ENCODE measurements at places on chromosomes 6 and 20.
A peak's percentile ranks its signal among the peaks of the same experiment; 100 is the strongest.

- DNase-seq, result no peak
Measured at GRCh38 chr6:68502946-68503345, 132.1 kb upstream of the ADGRB3 start.

DNA sequence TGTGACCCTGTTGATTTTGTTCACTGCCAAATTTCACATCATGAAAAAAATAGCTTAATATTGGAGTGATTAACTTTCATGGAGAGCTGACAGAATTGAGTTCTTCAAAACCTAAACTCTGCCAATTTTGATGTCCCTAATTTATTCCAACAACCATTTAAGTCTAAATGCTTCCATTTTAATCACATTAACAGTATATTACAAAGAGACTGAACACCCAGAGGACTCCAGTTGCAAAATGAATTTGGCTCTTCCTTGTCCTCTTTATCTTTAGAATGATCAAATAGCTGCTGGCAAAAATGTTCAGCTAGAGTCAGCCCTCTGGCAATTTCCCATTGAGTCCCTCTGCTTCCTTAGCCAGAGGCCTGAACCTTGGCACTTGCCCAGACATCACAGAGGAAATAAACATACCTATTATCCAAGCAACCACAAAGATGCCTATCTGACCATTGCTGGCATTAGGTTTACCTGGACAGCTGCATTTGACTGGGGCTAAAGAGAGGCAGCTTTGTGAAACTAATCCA lies 299.0 kb upstream of the STXBP5 start:
- no peak for DNase-seq

- DNase-seq, result no peak
Measured at GRCh38 chr6:93226822-93227221, 192.5 kb downstream of the EPHA7 start.

DNA sequence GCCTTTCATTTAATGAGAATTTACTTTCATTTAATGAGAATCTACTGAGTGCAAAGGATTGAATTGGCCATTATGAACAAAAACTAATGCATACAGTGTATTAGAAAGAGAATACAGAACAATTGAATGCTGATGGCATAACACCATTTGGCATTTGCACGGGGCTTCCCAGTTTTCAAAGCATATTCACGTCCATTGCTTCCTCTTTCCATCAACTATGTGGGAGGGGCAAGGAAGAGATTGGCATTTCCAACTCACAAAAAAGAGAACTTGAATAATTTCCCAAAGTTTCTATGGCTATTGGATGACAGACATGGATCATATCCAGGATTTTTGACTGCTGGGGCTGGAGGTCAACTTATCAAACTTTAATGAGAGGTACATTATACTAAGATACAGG lies 23.2 kb upstream of the ARG1 start:
- no peak for DNase-seq

DNA sequence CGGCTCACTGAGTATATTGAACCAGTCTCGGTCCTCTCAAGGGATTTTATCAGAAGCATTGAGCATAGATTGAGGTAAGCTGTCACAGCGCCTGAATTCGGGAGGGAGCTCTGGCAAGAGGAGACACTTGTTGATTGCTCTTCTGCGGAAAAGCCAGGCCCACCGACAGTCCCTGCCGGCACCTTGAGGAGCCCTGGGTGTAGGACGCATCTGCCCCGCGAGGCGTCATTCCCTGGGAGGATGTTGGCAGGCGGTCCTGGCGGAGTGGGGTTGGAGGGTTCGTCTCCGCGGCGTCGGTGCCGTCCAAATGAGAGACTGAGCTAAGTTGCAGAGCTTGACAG lies 843 bp downstream of the FBXO9 start:
- peak; percentile 28 for DNase-seq

- DNase-seq, result peak; percentile 89
Measured at GRCh38 chr20:45833030-45833882, at the start of gene SNX21. Gene SNX21, plus strand, starts transcription at chr20:45833799. Its CDS starts 121 bp downstream, at chr20:45833920.

DNA sequence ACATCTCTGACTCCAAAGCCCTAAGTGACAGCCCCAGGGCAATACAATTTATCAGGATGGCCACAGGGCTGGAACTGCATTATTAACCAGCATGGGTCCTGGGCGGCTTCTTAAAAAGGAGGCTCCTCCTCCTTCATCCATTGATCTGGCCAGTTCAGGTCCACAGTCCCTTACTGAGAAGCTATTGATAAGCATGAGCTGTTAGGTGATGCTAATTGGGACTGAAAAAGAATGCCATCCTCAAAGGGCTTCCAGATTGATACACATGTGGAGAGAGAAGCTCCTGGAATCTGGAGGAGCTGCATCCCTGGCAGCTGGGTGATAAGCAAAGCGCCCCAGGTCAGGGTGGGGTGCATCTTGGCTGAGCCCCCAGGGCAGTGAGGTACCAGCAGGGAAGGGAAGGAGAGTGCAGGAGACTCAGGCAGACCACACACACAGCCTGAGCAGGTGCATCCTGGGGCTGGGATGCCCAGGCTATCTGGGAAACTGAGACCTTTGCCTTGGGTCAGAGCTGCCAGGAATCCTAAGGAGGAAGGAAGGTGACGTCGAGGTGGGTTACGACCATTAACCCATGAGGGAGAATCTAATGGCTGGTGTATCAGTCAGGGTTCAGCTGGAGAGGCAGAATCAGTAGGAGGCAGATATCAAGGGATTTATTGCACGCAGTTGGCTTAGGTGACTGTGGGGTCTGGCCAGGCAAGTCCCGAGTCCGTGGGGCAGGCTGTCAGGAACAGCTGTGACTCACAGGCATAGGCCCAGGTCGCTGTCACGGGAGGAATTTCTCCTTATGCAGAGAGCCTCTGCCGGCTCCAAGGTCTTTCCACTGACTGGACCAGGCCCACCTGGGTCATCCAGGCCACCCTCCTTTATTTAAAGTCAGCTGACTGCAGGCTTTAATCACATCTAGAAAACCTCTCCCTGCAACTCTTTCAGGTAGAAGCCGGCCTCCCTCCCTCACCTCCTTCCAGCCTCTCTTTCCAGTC lies 261.2 kb downstream of the BMP7 start:
- no peak for DNase-seq

GRCh38 chr6:109006818-109007217 lies 87.8 kb downstream of the SESN1 start:
- no peak for DNase-seq

GRCh38 chr6:39980839-39981580 lies 46.7 kb upstream of the MOCS1 start:
- no peak for DNase-seq

DNA sequence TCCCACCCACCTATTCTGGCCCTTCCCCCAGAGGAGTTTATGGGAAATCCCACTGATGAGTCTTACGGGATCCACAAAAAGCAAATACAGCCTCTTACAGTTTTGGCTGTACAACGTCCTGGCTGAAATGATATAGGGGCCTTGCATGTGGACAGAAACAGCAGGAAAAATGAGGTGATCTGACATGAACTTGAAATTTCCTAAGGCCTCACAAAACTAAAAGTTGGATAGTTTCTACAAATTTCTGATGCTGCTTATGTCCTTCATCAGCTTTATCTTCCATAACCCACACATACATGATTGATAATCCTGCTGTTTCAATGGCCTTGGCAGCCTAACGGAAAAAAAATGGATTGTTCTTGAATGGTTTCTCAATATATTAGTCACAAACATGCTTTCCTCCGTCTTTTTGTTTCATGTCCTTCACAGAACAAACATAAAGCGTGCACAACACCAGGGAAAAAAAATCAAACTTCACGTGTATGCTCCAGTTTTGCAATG lies 118.8 kb downstream of the BMP5 start:
- DNase-seq, result no peak

DNA sequence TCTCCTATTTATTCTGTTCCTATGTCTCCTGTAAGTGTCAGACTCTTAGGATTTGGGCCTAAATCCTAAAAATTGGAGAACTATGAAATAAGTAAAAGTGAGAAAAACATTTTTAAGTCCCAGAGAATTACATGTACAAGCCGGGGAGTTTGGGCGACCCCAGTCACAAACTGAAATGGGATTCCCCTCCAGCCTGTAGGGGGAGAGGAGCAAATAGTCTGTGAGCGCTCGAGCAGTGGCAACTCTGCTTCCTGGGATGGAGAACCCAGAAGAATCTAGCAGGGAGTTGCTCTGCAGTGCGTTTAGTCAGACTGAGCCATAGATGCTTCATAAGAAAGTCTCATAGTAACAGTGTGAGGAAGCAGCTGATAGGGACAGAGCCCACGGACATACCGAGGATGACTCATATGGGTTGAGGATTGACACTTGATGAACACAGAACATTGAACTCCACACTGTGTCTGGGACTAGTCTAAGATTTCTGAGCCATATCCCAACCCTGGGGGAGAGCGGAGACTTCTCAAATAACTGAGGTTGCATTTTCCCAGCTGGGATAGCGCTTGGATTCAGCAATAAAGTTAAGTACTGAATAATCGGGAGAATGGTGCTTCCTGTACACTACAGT lies 437.2 kb downstream of the BCKDHB start:
- DNase-seq, result no peak

GRCh38 chr6:74510878-74511277 lies 695.0 kb downstream of the COL12A1 start:
- no peak for DNase-seq

DNA sequence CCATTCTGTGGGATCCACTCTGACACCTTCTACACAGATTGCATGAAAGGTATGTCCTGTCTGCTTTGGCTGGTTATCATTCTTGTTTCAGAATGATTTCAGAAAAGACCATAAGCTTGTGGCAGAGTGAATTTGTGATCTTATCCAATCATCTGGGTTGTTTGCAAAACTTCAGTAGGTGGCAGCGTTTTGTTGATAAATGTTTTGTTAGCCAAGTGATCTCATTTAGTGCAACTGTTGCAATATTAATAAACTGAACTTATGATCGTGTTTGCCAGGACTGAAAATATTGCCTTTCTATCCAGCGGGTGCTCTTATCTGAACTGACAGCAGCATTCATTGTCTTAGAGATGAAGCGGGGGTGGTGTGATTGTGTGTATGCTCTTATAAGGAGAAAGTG lies 613.2 kb upstream of the NOX3 start:
- no peak for DNase-seq

DNA sequence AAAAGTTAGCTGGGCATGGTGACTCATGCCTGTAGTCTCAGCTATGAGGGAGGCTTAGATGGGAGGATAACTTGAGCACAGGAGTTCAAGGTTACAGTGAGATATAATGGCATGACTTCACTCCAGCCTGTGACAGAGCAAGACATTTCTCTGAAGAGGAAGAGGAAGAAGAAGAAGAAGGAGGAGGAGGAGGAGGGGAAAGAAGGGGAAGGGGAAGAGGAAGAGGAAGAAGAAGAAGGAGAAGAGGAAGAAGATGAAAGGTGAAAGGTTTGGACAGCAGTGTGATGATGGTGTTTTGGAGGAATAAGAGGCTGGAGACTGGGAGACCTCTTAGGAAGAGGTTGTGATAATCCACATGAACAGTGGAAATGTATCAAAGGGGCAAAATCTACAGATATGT lies 410.7 kb upstream of the JAG1 start:
- DNase-seq, result no peak

DNA sequence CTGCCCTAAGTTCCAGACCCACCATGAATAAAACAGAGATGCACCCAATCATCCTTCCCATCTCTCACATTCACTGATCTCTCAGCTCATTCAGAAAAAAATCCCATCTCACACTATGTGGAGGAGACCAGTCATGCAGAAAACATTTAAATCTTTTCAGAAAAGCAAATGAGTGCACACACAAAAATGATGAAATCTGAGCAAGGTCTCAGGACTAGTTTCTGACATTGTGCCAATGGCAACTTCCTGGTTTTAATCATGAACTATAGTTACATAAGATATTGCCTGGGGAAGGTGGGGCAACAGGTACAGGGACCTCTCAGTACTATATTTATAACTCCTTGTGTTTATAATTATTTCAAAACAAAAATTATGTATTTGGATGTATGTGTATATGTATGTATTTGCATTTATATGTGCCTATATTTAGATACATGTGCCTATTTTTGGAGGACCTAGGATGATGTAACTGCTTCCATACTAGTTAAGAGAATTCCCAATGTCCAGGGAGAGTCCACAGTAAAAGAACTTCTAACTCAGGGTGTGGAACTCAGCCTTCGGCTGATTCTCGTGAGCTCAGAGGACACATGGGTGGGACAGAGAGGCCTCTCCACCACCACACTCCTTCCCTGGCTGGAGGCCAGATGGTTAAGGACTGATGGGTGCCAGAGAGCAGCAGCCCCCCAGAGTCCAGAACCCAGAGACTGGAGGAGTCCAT lies 71.7 kb upstream of the MAP3K4 start:
- no peak for DNase-seq

DNA sequence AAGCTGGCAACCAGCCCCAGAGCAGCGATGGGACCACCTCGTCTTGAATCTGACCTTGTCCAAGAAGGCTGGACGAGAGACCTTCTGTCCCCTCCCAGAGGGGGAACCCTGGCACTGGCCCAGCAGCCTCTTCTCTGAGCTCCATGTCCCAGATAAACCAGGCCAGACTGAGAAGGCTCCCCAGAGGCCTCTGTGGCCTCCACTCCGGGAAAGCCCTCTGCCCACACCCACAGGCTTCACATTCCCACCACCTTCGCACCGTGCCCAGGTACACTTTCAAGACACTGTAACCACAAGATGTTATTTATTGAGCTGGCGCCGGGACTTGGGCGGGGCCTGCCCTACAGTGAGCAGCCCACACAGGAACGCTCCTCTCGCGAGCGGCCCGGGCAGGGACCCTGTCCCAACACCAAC lies 33.2 kb downstream of the ADA start:
- peak; percentile 74 for DNase-seq

DNA sequence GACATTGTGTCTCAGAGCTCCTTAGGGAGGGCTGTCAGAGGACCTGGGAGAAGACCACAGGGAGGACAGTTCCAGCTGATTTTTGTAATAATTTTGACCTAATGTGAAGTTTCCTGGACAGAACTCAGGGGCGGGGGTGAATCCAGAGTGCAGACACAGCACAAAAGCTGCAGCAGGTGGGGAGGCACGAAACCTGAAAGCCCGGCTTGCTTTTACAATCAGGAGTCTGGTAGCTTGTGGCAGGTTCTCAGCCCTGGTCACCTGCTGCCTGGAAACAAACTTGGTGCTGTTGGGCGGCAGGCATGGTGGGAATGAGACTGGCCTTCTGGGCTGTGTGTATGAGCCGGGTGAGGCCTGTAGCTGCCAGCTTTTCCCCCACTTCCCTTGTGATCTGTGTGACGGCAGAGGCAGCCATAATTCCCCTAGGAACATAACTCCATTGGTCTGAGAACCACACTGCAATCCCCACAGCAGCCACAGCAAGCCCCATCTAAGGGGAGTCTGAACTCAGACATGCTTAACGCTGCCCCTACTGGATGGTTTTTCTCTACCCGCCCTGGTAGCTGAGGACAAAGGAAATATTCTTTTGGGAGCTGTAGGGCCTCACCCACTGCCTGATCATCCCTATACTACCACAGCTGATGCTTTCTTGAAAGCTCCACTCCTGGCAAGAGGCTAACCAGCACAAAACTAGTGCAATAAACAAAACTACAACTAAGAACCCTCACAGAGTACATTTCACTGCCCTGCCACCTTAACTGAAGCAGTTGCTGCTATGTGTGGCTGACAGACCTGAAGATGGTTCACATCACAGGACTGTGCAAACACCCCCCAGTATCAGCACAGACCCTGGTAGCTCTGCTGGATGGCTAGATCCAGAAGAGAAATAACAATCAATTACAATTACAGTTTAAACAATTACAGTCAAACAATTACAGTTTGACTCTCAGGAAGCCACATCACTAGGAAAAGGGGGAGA lies 1055.1 kb upstream of the GJE1 start:
- no peak for DNase-seq

- no peak for DNase-seq
Measured at GRCh38 chr6:1224514-1224913, 87.4 kb upstream of the FOXQ1 start.

- DNase-seq, result no peak
Measured at GRCh38 chr6:97040355-97040860, 115.9 kb downstream of the KLHL32 start.

GRCh38 chr20:48879612-48880245 lies 41.8 kb upstream of the ARFGEF2 start:
- DNase-seq, result no peak
